Activated CD4-positive, alpha-beta T cell treated with anti-CD3 and anti-CD28 coated beads, Interleukin-2, Interleukin-6, amounts not matched to agents 100 ng/mL and 50 ng/mL, durations not matched to agents 16 hours and 8 hours (primary cell): ENCODE measurements at places on chromosomes 7 and 10.

GRCh38 chr7:39501358-39501757, 64.8 kb upstream of the YAE1 start:
- DNase-seq: no peak

DNA sequence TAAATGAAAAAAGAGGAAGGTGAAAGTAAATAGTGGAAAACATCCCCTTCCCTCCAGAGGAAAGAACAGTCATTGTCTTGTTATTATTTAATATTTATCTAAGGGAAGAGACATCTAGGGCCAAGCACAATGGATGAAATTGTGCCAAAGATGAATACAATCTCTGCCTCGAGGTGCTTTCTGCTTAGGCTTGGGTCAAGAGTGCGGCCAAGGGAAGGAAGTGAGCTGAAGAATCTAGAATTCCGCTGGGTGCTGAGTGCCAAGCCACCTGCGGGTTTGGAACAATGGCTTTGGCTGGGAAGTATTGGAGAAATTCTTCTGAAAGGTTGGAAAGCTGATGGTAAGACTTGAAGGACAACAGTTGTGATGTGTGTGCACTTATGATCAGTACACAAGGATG, 531.3 kb upstream of the FZD8 start:
- no peak for DNase-seq

DNA sequence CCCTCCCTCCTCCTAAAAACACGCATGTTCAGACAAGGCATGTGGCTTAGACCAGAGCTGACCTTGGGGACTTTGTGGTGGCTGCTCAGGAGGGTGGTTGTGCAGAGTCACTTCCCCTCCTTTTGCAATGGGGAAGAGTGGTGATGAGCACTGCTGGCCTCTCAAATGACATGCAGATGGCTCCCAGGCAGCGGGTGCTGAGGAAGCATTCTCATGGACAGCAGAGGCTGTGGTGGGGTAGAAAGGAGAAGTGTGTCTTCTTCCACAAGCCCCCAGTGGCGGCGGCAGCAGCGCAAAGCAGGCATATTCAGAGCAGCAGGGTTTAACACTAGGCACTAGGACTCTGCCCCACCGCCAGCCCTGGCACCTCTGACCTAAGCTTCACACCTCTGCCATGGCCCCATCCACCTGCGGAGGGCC, 105.9 kb upstream of the ANLN start:
- DNase-seq: peak; percentile 52

DNA sequence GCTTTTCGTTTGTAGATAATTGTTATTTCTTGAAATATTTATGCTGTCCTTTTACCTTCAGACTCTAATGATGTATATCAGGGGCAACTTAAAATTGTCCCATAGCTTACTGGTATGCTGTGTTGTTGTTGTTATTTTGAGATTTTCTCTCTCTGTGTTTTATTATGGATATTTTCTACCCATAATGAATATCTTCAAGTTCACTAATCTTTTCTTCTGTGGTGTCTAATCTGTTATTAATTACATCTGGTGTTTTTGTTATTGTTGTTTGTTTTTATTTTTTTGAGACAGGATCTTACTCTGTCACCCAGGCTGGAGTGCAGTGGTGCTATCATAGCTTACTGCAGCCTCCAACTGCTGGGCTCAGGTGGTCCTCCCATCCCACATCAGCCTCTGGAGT, 102.1 kb downstream of the ANKRD61 start:
- no peak for DNase-seq

DNA sequence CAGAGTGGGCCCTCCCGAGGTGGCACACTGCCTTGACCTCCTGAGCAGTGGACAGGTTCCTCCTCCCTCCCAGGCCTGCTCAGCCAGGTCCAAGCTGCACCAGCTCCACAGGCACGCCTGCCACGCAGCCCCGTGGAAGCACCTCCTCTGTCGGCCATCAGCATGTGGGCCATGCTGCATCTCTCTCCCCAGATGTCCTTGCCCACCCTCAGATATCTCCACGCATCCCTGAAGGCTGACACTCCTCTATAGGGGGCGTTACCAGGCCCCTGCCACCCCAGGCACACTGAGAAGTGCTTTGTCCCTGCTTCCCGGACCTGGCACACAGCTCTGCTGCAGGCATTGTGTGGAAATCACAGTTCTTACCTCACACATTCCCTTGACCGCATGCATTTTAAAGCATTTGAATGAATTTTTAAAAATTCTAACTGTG, 598.5 kb downstream of the SDK1 start:
- no peak for DNase-seq

DNA sequence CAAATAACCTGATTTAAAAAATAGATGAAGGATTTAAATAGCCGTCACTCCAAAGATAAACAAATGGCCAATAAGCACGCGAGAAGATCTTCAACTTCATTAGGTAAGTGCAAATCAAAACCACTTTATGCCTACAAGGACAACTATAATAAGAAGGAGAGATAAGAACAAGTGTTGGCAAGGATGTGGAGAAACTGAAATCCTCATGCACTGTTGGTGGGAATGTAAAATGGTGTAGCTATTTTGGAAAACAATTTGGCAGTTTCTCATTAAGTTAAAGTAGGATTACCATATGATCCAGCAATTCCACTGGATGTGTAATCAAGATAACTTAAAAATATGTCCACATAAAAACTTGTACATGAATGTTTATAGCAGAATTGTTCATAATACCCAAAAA, 64.1 kb downstream of the CXCL12 start:
- no peak for DNase-seq

GRCh38 chr10:76052682-76053503, 621.5 kb downstream of the LRMDA start:
- DNase-seq: no peak

- DNase-seq: no peak
Observed at GRCh38 chr10:30422151-30422695, 11.8 kb upstream of the MAP3K8 start.
